Large intestine (tissue), 12 donors: ENCODE measurements at places on chromosomes 3 and 15.

- DNase-seq, result peak; percentile 72
Observed at GRCh38 chr3:196639483-196640296, at the start of gene NRROS. Gene NRROS (plus strand): TSS chr3:196639694. CDS start chr3:196654540, 14,846 bp downstream.

DNA sequence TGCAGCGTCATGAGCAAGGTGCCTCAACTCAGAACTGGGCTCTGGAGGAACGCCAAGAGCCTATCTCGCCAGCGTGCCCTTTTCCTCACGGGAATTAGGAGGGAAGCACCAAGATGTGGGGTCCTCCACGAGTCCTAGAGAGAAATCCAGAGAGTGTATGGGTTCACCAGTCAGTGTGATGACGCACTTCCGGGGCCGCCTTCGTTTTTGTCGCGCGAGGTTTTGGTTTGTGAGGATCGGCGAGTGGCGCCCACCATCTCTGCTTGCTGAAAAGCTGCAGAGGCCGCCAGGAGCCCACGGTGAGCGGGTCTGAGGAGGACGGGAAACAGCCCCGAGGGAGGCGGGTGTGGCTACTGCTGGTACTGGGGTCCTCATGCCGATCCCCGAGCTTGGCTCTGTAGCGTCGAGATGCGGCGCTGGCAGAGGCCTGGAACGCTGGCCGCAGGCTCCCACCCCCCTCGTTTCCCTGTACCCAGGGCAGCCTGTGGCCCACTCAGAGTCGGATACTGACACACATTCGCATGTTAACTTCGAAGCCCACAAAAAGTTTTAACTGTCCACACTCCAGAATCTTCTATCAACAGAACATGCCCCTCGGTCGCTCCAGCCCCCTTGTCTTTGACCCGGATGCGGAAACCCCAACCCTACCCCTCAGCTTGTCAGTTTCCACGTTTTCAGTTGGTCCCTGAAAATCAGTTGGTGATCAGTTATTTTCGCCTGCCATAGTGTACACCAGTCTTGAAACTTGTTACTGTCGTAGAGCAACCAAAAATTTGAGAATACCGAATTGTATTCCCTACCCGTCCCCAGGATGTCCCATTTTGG is 30.4 kb downstream of the ZNF662 start:
- peak; percentile 73 for DNase-seq

DNA sequence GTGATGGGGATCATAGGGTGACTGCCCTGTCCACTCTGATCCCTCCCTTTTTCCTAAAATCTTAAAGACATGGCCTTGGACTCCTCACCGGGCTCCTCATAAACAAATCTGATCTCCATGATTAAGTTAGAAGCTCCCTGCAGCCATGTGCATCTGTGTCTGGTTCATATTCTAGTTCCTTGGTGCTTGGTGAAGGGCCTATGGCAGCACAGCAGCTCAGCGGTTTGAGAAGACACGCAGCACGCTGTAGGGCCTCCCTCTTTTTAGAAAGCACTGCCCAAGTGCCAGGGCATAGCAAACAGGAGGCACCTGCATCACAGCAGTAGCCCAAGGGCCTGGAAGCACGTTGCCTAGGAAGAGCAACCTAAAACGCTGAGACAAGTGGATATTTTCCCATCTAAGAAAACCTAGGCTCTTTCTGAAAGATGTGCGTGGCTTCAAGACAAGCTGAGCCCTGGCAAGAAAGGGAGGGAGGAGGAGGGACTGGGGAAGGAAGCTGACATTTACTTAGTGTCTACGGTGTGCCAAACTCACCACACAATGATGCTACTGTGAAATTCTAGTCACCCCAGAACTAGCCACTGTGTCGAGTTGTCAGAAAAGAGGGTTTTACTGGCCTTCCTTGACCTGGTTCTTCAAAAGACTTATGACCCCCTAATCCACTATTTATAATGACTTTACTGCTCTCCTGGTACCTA is 14.9 kb upstream of the ULK3 start:
- DNase-seq, result no peak

DNA sequence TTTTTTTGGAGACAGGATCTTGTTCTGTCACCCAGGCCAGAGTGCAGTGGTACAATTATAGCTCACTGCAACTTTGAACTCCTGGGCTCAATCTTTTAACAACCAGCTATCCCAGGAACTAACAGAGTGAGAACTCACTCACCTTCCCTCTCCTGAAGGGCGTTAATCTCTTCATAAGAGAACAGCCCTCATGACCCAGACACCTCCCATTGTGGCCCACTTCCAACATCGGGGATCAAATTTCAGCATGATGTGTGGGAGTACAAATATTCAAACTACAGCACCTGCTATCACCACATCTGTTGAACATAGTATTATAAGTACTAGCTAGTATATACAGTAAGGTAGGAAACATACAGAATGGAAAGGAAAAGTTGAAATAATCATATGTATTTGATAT is 132.5 kb downstream of the DOCK3 start:
- DNase-seq, result no peak

- no peak for DNase-seq
Observed at GRCh38 chr15:39094116-39094515, 486.8 kb upstream of the THBS1 start.

GRCh38 chr15:50304836-50305235 is 39.3 kb upstream of the HDC start:
- DNase-seq, result no peak

DNA sequence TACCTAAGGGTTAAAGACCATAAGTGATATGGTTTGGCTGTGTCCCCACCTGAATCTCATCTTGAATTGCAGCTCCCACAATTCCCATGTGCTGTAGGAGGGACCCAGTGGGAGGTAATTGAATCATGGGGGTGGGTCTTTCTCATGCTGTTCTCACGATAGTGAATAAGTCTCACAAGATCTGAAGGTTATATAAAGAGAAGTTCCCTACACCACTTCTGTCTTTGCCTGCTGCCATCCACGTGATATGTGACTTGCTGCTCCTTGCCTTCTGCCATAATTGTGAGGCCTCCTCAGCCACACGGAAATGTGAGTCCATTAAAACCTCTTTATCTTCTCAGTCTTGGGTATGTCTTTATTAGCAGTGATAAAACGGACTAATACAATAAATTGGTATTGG is 75.0 kb upstream of the CADPS start:
- no peak for DNase-seq

GRCh38 chr3:108415661-108416060 is 94.7 kb downstream of the MYH15 start:
- no peak for DNase-seq

DNA sequence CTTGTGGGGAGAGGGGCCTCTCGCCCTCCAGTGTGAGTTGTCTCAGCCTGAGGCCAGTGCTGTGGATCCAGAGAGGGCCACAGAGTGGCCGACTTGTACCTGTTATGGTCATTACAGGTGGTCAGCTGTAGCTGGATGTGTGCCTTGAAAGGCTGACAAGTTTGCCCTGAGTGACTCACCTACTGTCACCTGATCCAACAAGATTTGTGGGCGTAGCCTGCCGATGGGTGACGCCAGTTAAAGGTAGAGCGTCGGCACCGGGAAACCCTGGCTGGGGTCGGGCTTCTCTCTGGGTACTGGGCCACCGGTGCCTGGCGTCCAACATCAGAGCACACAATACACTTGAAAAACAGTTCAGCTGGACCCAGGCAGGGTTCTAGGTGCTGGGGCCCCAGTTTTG is 2.8 kb upstream of the ISG20 start:
- DNase-seq, result peak; percentile 48

GRCh38 chr15:85618956-85619491 is 175.7 kb downstream of the KLHL25 start:
- DNase-seq, result peak; percentile 44

- no peak for DNase-seq
Observed at GRCh38 chr3:146468234-146468633, 1.1 kb downstream of the PLSCR2 start.

GRCh38 chr15:60740787-60741354 is 261.9 kb upstream of the ICE2 start:
- no peak for DNase-seq

- DNase-seq, result no peak
Observed at GRCh38 chr3:65963787-65964677, 74.7 kb downstream of the MAGI1 start.

GRCh38 chr15:70252056-70252950 is 154.6 kb upstream of the TLE3 start:
- no peak for DNase-seq

- no peak for DNase-seq
Observed at GRCh38 chr15:29636921-29637320, 185.3 kb downstream of the TJP1 start.

DNA sequence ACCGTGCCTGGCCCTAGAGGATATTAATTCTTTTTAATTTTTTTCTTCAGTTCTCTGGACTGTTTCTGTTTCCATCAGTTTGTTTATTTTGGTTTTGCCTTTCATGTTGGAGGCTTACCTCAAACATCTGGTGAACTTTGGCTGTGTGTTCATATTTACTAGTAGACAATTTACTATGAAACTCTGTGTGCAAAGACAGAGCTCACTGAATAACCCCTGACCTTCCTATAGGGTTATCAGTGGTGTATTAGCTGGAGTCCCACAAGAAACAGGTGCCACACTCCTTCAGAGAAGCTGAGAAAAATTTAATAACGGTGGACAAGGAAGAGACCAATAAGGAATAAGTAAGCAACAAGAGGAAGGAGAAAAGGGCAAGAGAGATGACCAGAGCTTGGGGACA is 28.8 kb upstream of the TRA2B start:
- no peak for DNase-seq
